Stimulated activated CD4-positive, alpha-beta T cell treated with anti-CD3 and anti-CD28 coated beads, Interleukin-4, amount 100 ng/mL, for 1 hour (primary cell): ENCODE measurements at places on chromosomes 13 and 19.

DNA sequence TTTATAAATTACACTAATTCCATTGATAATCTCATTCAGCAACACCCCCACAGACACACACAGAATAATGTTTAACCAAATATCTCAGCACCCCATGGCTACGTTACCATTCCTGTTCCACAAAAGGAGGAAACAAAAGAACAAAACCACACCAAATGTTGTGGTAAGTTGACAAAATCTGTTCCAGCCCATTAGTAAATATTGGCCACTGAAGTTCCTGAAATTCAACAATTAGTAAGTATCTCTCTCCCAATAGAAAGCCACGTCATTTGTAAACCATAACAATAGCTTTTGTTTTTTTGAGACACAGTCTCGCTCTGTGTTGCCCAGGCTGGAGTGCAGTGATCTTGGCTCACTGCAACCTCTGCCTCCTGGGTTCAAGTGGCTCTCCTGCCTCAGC lies 2.3 kb upstream of the FCAR start:
- DNase-seq, result no peak

DNA sequence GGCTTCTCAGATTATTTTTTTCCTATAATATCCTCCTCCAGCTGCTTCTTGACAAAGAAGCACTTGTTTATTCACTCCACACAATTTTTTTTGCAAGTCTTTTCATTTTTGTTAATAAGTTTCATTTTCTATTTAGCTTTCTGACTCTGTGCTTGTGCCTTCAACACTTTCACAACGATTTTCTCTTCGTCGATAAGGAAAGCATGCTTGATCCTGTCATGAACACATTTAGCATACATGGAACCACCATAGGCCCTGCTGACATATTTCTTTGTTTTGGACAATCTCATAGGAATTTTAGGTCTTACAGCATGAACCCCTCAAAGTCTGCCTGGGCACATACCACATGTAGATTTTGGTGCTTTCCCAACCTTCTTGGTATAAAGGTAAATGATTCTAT lies 346.0 kb downstream of the KCNRG start:
- DNase-seq, result no peak

DNA sequence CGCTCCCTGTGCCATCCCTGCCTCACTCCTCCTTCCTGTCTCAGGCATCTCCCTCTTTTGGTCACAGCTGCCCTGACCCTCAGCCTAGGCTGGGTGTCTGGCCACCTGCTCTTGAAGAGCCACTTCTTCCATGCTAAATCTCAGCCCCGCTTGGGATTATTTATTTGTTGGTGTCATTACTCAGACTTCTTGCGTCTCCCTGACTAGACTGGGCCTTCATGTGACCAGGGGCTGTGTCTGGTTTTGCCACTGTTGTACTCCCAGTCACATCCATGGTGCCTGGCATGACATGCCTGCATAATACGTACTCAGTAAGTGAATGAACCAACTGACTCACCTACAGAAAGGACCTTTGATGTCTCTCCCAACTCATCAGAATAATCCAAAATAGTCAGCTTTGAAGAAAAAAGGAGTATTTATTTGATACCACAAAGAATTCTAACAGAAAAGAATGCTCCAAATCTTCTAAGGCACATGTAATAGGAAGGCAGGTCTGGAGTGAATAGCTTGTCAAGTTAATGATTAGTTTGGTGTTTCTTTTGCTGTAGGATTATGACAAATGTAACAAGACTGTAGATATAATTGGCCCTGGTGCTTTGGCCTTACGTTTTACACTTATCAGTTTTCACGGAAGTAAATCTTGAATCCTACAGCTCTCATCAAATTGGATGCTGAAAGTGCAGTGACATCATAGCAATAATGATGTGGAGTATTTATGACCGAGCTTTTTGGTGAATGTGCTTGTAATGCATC lies 84.0 kb downstream of the ALOX5AP start:
- no peak for DNase-seq

GRCh38 chr19:50784710-50785109 lies 5.5 kb upstream of the ACP4 start:
- no peak for DNase-seq

- DNase-seq, result no peak
These were observed 95.6 kb upstream of the HTR2A start for GRCh38 chr13:46992383-46992952.

DNA sequence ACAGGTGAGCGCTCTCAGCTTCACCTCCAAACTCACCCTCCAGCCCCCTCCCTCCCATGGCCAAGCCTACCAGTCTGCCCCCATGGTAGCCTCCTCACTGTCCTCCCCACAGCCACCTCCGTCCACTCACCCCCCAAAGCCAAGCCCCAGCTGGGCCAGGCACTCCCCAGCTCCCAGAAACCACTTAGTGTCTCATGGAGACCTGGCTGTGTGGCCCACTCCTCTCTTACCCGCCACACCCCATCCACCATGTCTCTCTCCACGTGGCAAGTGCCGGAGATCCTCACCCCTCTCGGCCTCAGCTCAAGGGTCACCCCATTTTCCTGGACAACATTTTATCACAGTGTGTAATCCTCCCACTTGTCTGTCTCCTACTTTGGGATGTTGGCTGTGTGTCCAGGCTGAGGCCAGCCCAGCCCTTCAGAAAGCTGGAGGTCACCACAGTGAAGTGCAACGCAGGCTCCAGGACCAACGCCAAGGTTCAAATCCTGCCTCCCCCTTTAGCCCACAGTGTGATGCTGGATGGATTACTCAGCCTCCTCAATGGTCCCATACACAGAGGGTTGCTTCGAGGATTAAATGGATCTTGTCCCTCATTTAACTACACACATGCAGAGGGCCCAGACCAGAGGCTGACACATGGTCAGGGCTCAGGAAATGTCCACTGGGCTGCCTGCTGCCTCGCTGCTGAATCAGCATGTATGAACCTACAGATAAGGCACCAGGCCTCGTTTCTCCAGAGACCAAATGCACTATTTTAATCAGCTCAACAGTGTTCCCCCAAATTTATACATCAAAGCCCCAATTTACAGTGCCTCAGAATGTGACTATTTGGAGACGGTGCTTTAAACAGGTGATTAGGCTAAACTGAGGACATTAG lies 71.3 kb downstream of the CEBPG start:
- DNase-seq, result no peak

- peak; percentile 65 for DNase-seq
These were observed 88.8 kb downstream of the GNG7 start for GRCh38 chr19:2613507-2614295.

GRCh38 chr13:25478186-25478585 lies 106.4 kb downstream of the ATP8A2 start:
- no peak for DNase-seq

DNA sequence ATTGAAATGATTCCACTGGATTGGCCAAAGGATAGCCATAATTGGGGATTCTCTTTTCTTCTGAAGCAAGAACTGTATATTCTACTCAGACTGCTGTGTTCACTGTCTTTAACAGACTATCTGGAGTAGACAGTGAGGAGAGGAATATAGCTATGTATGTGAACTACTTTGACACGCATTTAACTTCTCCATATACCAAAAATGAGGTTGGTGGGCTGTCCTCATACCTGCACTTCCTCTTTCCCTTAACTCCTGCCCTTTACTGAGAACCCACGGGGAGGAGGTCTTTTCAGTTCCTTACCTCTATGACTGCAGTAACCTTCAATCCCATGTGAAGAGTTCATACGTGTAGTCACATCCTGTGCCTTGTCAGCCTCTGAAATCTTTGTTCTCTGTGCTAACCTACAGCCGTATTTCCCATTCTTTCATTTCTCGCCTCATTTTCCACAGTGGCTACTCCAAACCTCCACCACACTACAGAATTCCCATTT lies 305.8 kb downstream of the MTUS2 start:
- no peak for DNase-seq

- no peak for DNase-seq
These were observed 80.1 kb downstream of the DACH1 start for GRCh38 chr13:71786875-71787274.

DNA sequence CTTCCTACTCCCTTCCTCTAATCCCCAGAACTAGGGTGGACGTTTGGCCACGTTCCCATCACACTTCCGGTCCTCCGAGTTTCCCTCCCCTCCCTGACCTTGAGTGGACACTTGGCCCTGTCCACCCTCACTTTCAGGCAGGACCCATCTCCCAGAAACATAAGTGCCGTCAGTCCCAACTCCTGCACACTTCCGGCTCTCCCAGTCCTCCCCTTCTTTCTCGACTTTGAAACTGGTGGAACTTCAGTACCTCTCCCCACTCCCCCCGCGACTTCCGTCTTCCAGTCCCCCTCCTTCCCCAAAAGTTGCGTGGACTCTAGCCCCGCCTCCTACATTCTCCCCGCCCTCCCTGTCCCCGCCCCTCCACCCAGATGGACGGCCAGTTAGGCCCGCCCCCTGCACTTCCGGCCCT lies 278 bp upstream of the ZNF274 start:
- DNase-seq, result peak; percentile 80

DNA sequence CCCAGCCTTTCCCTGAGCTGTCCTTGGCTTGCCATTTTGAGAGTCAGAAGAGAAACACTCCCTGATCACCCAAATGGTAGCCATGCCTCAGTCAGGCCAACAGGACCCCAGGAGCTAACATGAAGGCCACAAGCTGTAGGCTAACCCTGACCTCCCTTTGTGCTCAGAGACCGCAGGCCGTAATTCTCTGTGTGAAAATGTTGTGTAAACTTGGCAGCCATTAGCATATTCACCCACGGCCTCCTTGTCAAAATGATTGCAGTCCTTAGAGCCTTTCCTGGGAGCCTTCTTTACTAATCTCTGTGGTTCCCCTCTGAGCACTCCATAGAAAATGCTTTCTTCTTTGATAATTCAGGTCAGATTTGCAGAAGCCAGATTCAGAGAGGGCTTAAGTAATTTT lies 418.9 kb downstream of the COG6 start:
- DNase-seq, result no peak

GRCh38 chr19:7742575-7742974 lies 4.8 kb downstream of the CD209 start:
- DNase-seq, result no peak

GRCh38 chr13:66313413-66313812 lies 916.7 kb downstream of the PCDH9 start:
- DNase-seq, result no peak

DNA sequence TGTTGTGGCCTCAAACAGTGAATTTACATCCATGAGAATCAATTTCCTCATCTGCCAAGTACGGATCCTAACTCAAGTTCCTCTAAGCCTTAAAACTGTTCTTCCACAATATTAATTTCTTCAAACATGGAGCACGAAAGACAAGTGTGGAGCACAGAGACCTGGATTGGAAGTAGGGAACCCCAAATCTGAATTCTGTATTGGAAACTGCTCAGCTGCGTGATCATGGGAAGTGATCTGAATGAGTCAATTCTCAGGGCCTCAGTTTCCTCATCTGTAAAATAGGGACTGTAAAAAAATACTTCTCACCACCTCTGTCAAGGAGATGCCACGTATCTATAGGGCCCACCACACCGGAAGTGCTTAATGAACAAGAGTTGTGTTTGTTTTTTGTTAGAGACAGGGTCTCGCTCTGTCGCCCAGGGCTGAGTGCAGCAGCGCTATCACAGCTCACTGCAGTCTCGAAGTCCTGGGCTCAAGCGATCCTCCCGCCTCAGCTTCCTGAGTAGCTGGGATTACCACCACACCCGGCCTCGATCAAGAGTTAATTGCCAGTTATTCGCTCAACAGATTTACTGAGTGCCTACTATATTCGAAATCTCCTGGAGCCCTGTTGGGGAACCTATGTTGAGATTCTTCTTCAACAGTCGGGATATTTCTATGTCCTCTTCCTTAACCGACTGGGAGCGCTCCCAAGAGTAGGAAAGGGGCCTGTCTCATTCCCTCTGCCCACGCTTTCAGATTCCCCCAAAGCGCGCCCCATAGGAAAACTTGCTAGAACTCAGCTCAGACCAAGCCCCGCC lies 1.6 kb downstream of the SERTAD3 start:
- DNase-seq, result no peak

- DNase-seq, result no peak
These were observed 122.6 kb upstream of the SLC10A2 start for GRCh38 chr13:103188713-103189326.

DNA sequence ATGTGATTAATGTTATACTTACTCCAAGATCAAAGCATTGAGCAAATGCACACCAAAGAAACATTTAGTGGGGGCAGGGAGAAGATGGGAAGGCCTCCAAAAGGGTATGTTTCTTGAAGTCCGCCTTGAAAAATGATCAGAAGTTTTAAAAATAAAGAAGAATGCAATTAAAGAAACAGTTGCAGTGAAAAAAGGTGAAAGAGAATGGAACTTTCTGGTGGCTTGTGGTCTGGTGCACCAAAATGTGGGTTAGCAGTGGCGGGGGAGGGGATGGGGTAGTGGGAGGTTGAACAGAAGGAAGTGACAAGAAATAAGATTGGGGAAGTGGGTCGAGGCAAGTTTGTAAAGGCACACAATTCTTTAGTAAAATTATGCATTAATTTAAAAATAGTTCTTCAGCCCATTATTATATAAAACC lies 2.5 kb downstream of the LCP1 start:
- peak; percentile 72 for DNase-seq

DNA sequence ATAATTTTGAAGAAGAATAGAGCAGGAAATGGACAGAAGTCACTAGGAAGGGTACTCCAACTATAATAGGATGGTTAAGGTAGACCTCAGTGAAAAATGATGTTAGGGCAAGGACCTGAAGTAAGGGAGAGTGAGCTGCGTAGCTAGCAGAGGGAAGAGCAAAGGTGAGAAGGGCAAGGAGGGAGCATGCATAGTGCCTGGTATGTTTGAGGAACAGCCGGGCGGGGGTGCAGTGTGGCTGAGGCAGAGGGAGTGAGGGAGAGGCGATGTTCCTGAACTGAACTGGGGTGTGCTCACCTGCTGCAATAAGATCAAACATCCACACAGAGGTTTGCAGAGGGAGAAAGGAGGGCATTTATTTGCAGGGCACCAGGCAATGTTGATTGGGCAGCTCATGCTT lies 110.4 kb downstream of the DNAJC15 start:
- no peak for DNase-seq

DNA sequence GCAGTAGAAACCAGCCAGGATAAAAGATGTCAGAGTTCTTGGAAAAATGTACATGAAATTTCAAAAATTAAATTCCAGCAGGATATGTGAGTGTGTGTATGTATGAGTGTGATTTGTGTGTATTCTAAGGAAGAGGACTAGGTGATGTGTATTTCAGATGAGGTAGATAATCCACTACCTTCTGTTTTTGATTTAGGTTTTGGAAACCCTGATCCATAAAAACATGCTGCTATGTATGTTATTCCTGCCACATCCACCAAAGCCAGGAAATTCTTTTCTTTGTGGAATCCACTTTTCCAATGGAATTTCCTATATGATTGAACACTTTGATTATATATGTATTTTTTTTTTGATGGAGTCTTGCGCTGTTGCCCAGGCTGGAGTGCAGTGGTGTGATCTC lies 276.9 kb downstream of the UQCRFS1 start:
- DNase-seq, result no peak

GRCh38 chr19:7643031-7643415 lies 6.1 kb downstream of the STXBP2 start:
- DNase-seq, result no peak
